ENCODE measurements at places on chromosomes 2 and 18. TPM values are rescaled to one million over a fixed set of nuclear protein-coding genes. Genes with fewer than 3 reads are reported as not detected.

Gene ARHGAP28
- 1.8 TPM for total RNA-seq

Gene AQP4
- not detected for total RNA-seq

Gene PRKAG3
- total RNA-seq: not detected

Gene CAPN14
- not detected for total RNA-seq

Gene LRRC30
- total RNA-seq: not detected

Gene CYP26B1
- 20.8 TPM for total RNA-seq

Gene PPP4R1
- total RNA-seq: 121 TPM

Gene LAMA3
- 34.2 TPM for total RNA-seq

Gene POTEJ
- total RNA-seq: not detected

Gene USP37
- 10.2 TPM for total RNA-seq

Gene DNAJC5G
- total RNA-seq: not detected

Gene PTPRM
- total RNA-seq: 90.3 TPM

Gene FAM161A
- 4.6 TPM for total RNA-seq

Gene TNFRSF11A
- 14.2 TPM for total RNA-seq

Gene GPAT2
- 6.9 TPM for total RNA-seq

Gene FOXI3
- not detected for total RNA-seq

Gene PDE11A
- 3.5 TPM for total RNA-seq

Gene SLC66A2
- total RNA-seq: 39.1 TPM

Gene NOL4
- not detected for total RNA-seq

Gene ST6GAL2
- 71.1 TPM for total RNA-seq

Gene HOXD1
- not detected for total RNA-seq

Gene DCDC2C
- total RNA-seq: 13.1 TPM

Gene IL36B
- total RNA-seq: not detected

Gene ABCG8
- not detected for total RNA-seq

Gene ABI2
- 31.3 TPM for total RNA-seq

Gene RUFY4
- 0.68 TPM for total RNA-seq

Gene UCN
- total RNA-seq: 1.8 TPM

Gene STPG4
- not detected for total RNA-seq

Gene ALPP
- not detected for total RNA-seq

Gene HPCAL1
- 50.2 TPM for total RNA-seq

Gene ALLC
- not detected for total RNA-seq

Gene GPR39
- 2.7 TPM for total RNA-seq

Gene EN1
- total RNA-seq: not detected

Gene EVA1A
- not detected for total RNA-seq

Gene CGREF1
- 19.8 TPM for total RNA-seq

Gene CBLN2
- not detected for total RNA-seq

Gene EPHA4
- 20.4 TPM for total RNA-seq

Gene SPP2
- not detected for total RNA-seq

Gene CRYGD
- total RNA-seq: not detected

Gene CNGA3
- total RNA-seq: not detected

Gene ADRA2B
- total RNA-seq: 4.5 TPM

Gene PROKR1
- total RNA-seq: not detected

Gene L3MBTL4
- 5.3 TPM for total RNA-seq

Gene OTOS
- not detected for total RNA-seq

Gene GALNT1
- 32.0 TPM for total RNA-seq

Gene EGR4
- total RNA-seq: not detected

Gene PLEK
- total RNA-seq: 16.2 TPM

Gene WNT10A
- total RNA-seq: not detected

Gene SH3YL1
- 28.6 TPM for total RNA-seq

Gene CCDC93
- 11.0 TPM for total RNA-seq

Gene CFAP65
- total RNA-seq: not detected

Gene NOSTRIN
- 5.3 TPM for total RNA-seq

Gene AMMECR1L
- 6.6 TPM for total RNA-seq

Gene SAG
- not detected for total RNA-seq

Gene DSG4
- total RNA-seq: not detected

Gene SERPINB13
- total RNA-seq: not detected

Gene CPO
- not detected for total RNA-seq

Gene PAX8
- 10.3 TPM for total RNA-seq

Data from thoracic aorta (tissue), 2 donors.